ENCODE measurements at places on chromosomes 4 and X.

DNA sequence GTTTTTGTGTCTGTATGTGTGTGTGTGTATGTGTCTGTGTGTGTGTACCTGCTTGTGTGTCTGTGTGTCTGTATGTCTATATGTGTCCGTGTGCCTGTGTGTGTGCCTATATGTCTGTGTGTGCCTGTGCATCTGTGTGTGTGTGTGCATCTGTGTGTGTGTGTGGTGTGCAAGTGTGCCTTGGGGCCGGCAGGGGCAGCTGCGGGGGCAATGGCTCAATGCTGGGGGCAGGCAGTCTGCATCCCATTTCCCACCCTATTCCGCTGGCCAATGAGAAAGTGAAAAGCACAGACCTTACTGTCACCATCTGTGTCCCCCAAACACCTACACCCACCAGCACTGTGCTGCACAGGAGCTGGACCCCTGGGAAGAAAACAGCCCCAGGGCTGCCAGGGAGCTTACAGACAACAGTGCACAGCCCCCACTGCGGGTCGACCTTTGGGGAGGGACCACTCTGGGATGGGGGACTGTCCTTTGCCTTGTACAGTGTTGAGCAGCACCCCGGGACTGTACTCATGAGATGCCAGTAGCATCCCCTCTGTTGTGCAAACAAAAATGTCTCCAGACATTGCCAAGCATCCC, 246.0 kb downstream of the EVC2 start:
- no peak for DNase-seq

DNA sequence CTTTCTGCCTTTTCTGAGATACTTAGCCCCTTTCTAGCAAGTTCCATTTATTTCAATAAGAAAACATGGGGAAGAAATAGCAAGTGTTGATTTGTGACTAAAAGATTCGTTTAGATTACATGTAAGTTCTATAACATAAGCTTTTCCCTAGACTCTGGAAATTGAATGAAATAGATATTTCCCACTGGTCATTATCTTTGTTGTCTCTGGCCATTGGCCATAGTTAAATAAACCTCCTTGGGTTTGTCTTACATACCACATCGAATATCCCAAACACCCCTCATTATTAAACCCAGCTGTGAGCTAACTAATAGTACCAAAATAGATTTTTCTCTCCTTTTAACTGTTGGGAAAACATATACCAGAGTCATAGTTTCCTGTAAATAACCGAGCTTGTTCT, 534.8 kb downstream of the IQCM start:
- no peak for DNase-seq

DNA sequence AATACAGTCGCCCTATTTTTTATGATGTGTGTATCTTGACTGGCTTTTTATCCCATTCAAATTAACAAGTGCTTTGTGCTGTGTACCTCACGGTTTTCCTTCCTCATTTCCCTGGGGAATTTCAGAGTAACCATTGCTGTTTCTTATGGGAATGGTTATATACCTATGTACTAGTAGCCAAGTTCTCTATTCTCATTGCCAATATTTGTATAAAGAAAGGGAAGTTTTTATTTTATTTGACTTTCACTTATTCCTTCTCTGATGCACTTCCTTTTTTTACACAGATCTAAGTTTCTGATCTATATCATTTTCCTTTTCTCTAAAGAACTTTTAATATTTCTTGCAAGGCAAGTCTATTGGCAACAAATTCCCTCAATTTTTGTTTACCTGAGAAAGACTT, 181.3 kb downstream of the SOWAHB start:
- no peak for DNase-seq

DNA sequence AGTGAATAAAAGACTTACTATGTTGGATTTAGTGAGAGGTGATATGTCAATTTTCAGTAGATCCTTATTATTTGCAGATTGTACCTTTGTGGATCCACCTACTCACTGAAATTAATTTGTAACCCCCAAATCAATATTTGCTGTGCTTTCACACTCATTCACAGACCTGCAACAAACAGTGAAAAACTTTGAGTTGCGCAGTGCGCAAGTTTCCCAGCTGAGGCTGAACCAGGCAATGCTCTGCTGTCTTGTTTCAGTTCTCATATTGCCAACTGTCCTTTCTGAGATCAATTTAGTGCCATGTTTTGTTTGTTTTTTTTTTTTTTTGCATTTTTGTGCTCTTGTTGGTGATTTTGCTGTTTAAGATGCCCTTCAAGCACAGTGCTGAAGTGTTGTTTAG, 40.8 kb upstream of the LEF1 start:
- DNase-seq: no peak

GRCh38 chr4:113882668-113883067, 96.8 kb downstream of the ARSJ start:
- no peak for DNase-seq

GRCh38 chr4:8238036-8238511, 31.5 kb upstream of the HTRA3 start:
- DNase-seq: peak; percentile 21

- no peak for DNase-seq
These were observed 696 bp downstream of the SCRG1 start for GRCh38 chr4:173398220-173398619.

DNA sequence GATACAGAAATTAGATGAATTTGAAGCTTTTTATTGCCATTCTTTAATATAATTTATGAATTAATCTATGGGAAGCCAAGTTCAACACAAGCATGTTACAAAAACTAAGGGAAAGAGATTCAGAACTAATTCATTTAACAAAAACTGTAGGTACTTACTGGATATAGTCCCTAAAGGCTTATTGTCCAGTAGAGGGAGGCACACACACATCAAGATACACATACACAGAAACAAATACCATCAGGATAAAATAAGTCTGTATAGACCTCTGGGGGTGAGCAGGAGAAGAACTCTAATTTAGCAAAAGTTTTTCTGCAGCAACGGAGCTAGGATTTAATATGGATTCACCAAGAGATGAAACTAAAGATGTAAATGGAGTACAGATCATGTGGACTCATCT, 83.0 kb upstream of the IL13RA1 start:
- DNase-seq: no peak

DNA sequence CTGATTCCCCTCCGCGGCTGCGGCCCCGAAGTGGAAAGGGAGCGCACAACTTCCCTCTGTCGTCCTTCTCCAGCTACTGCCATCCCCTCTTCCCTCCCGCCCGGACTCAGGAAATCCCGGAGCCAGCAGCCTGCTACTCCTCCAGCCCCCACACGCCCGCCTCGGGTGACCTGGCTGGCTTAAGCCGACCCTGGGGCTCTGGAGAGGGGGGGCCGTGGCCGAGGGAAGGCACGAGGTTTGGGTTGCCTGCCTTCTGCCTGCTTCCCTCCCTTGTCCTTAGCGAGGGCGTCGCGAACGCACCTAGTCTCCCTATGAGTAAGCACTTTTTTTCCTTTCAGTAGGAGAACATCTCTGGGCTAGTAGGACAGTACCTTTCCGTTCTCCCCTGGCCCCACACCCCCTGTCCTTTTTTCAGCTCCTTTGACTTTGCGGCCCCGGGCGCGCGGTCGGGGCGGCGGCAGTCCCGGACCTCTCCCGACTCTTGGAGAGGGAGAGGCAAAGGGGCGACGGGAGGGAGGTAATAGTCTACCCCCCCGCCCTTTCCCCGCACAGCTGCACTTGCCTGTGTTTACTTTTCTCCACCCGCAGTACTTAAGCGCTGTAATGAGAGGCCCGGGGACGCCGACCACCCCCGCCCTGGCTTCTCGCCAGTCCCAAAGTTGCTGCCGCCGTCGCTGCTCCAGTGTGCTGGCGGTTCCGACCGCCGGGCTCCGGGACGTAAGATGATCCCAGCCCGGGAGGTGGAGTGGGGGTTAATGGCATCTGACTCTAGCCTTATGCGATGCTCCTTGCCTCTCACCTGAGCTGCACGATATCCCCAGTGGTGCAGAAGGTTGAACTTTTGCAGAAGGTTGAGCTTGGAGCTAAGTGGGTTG, 868 bp downstream of the PLS3 start:
- DNase-seq: peak; percentile 14

GRCh38 chr4:19309378-19309777, 942.3 kb upstream of the SLIT2 start:
- no peak for DNase-seq

GRCh38 chr4:48450740-48451139, 32.4 kb upstream of the SLC10A4 start:
- no peak for DNase-seq

DNA sequence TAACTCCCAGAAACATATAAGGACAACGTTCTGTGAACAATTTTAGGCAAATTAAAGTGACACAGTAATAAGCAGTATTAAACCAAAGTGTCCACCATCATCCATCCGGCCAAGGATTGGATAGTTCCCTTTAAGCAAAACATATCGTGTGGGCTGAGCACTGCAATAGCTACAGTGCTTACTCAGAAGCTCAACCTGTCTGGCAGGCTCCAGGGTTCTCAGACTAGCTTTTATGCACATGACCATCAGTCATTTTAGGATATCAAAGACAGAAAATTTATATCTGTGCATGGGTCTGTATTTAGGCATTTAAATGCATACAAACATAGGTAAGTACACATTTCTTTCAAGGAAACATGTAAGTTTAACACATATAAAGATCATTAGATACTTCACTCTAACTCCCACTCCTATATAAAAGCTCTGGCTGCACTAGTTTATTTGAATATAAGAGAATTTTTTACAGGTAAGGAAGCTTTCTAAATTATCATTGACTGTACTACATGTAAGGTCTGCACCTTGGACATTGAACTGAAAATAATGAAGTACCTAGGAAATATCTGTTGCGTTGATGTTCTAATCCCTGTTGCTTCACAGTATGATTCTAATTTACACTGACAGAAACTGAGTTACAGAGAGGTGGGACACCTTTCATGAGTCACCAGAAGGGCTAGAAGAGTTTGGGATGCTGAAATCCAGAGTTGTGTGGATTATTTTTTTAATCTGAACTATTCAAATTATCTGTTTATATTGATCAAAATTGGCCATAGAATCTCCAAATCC, 67.6 kb downstream of the ELOVL6 start:
- DNase-seq: no peak

GRCh38 chr4:26619784-26620183, 35.9 kb downstream of the TBC1D19 start:
- DNase-seq: no peak

DNA sequence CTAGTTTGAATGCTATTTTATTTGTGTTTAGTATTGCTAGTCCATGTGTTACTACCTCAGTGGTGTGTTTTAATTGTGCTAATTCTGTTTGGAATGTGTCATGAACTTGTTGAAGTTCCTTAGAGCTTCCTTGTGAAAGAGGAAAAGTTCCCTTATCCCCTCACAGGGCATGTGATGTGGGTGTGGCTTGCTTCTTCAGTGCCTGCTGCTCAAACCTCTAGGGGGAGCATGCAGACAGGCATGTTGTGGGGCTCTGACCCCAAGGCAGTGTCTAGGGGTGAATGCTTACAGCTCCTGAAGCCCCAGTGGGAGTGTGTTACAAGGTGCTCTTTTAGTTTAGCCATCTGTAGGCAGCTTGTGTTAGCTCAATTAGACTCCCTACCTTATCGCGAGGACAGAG, 86.5 kb downstream of the MAGED4 start:
- DNase-seq: no peak

- no peak for DNase-seq
These were observed 8.9 kb upstream of the CCNG2 start for GRCh38 chr4:77148078-77148477.

DNA sequence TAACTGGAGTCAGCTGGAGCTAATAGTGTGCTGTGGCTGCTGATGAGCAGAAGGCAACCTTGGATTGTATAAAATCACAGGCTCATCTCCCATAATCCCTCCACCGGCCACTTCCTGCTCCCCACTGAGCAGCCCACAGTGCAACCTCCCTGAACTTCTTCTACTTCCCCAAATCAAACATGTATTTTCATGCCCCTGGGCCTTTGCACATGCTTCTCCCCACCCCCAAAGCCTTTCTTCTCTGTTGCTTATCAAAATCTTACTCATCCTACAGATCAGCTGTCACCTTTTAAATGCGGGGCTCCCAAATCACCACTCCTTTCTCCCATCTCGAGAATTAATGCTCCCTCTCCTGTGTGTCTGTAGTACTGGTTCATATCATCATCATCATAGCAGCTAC, 35.8 kb downstream of the RHOH start:
- DNase-seq: no peak

- no peak for DNase-seq
These were observed 72.3 kb upstream of the ZNF518B start for GRCh38 chr4:10529291-10530136.
